Fibroblast of skin of right biceps (primary cell): ENCODE measurements at places on chromosomes 4 and X.
A peak's percentile ranks its signal among the peaks of the same experiment; 100 is the strongest.

DNA sequence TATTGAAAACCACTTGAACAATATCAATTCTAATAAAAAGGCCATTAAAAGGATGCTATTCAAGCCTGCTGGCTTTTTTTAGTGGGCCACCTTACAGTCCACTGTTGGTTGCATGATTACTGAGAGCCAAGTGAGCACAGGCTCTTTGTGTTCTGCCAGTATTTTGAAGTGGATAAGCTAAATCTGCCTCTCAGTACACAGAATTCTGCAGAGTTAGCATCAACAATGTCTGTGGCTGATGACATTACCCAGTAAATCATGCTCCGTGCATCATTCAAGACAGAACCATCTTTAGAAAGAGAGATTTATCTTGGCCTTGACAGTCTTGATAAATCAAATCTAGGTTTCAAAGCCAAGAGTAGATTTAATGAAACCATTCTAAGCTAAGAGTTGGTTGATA, 119.0 kb upstream of the GNPDA2 start:
- DNase-seq = no peak

DNA sequence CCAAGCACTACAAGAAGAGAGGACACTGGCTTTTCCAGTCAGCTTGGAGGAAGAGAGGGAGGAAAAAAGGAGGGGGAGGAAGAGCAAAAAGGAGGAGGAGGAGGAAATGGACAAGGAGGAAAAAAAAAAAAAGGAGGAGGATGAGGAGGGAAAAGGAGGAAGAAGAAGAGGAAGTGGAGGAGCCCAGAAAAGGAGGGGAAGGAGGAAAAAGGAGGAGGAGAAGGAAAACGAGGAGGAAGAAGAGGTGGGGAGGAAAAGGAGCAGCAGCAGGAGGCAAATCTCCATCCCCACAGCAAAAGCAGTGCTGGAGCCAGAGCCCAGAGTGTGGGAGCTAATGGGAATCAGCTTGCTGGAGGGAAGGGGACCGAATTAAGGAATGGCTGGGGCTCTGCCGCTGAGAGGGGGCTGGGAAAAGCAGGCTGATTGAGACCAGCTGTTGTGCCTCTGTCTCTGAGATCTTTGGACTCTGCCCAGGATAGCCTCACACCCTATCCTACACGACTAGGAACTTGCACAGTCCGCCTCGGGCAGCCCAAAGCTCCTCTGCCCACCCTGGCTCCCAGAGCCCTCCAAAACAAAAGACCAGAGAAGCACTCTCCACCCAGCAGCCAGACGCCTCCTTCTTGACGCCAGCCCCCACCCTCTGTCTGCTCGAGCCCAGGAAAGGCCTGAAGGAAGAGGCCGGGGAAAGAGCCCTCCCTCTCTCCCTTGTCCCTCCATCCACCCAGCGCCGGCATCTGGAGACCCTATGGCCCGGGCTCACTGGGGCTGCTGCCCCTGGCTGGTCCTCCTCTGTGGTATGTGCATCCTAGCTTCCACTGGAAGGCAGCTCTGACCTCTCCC, at the start of gene XPNPEP2:
Gene XPNPEP2, plus strand, starts transcription at position 514 of the 843 bp plus-strand sequence. Its CDS starts 235 bp downstream, at position 749.
- DNase-seq = peak; percentile 66

GRCh38 chr4:108589961-108590360, 30.4 kb upstream of the RPL34 start:
- DNase-seq = no peak

- no peak for DNase-seq
These were observed 5.4 kb upstream of the PRICKLE3 start for GRCh38 chrX:49191574-49192011.

DNA sequence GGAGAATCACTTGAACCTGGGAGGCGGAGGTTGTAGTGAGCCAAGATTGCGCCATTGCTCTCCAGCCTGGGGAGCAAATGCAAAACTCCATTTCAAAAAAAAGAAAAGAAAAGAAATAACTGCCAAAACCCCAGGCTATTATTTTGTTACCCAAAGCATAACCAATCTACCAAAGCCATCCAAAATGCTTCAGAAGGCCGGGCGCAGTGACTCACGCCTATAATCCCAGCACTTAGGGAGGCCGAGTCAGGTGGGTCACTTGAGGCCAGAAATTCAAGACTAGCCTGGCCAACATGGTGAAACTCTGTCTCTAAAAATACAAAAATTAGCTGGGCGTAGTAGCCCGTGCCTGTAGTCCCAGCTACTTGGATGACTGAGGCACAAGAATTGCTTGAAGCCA, 49.8 kb downstream of the SMIM31 start:
- DNase-seq = no peak

DNA sequence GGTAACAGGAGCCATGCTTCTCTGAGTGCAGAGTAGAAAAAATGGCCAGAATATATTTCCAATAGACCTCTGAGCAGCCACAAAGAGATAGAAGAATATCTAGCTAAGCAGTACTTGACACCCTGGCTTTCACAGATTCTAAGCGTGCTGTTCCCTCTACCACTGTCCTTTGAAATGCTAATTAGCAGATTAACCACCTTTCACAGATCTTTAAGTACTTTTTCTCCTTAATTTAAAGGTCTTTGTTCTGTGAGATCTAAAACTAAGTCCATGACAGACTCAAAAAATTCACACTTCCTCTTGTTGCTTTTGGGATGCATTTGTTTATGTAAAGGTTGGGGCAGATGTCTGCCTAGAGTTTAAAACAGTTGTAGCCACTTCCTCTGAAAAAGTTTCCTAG, 28.3 kb upstream of the MAGEC2 start:
- no peak for DNase-seq

DNA sequence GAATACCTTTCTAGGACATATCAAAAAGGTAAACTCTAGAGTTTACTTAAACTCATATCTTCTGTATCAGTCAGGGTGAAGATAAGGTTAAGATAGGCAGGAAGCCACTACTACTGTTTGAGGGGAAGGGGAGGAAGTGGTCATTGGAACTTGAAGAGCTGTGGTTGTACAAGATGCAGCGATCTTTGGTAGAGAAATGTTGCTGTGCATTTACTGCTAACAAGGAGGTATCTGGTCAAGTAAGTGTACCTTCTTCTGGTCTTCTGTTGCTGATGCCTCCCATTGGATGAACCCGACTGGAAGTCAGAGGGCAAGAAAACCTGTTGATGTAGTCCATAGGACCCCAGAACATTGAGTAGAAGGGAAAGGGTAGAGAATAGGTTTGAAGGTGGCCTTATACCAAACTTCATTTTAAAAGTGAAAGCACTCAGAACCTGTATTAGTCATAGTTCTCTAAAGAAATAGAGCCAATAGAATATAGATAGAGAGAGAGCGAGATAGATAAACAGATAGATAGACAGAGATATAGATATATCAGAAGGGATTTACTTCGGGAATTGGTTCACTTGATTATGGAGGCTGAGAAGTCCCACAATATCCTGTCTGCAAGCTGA, 47.9 kb upstream of the TSPAN5 start:
- DNase-seq = no peak

DNA sequence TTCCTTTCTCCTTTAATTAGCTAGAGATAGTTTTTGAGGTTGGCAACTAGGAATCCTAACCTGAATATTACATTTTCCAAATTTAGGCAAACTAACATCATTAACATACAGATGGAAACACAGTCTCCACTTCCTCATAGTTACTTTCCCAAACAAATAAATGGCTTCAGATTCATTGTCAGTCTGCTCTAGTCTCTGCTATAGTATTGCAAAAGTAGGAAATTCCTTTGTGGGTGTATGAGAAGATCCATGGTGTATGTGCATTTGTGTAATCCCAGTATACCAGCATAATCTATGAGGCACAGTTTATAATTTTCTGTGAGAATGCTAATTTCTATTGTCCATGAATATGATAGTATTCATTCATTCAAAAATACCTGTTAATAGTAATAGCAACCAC, 3.0 kb upstream of the NDP start:
- DNase-seq = no peak

GRCh38 chr4:77852892-77853495, 9.6 kb upstream of the MRPL1 start:
- no peak for DNase-seq

GRCh38 chr4:19615086-19615689, 636.5 kb upstream of the SLIT2 start:
- no peak for DNase-seq

DNA sequence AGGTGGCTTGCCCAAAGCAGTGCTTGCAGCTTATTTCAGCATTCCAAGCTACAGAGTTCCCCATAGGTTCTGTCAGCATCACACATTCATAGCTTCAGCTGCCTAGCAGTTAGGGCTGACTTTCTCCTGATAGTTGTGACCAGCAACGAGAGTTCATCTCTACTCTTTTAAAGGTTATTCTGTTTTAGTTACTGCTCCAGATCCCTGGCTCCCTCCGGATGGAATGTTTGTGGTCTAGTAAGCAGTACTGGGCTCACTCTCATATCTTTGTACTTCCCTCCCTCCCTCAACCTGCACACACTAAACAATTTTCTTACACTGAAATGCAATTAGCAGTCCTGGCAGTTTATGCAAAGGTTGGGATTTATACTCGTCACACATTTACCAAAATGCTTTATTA, 43.9 kb downstream of the PTTG2 start:
- DNase-seq = peak; percentile 30

DNA sequence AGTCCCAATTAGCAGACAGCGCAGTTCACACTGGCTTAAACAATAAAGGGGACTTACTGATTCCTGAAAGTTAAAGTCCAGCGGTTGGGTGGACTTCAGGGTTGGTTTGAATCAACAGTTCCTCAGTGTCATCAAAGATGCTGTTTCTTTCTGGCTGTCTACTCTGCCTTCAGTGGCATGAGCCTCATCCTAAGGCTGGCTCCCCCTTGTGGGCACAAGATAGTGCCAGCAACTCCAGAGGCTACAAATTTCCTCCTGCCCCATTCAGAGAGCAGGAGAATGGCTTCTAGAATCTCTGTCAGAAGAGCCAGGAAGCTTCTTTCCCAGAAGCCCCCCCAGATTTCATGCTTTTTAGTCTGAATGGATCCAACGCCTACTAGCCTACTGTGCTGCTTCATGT, 82.4 kb upstream of the MTM1 start:
- peak; percentile 40 for DNase-seq

- DNase-seq = no peak
These were observed 53.6 kb downstream of the LIN54 start for GRCh38 chr4:82957045-82957444.

DNA sequence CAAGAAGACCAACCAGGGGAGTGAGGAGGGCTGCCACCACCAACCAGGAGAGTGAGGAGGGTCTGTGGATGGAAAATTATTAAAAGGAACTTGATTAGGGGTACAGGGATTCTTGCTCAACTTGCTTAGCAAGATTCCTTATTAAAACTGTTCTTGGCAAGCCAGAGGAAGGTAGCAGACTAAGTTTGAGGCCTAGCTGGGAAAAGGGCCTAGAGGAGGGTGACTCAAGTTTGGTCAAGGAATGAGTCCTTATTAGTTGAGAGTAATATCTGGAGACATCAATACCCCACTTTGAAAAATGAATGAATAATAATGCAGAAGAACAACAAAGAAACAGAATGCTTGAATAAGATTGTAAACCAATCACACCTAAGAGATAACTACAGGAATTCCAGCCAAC, 612.4 kb upstream of the ZFP42 start:
- DNase-seq = no peak

- DNase-seq = peak; percentile 67
These were observed 76.2 kb upstream of the ESX1 start for GRCh38 chrX:104330966-104331365.

DNA sequence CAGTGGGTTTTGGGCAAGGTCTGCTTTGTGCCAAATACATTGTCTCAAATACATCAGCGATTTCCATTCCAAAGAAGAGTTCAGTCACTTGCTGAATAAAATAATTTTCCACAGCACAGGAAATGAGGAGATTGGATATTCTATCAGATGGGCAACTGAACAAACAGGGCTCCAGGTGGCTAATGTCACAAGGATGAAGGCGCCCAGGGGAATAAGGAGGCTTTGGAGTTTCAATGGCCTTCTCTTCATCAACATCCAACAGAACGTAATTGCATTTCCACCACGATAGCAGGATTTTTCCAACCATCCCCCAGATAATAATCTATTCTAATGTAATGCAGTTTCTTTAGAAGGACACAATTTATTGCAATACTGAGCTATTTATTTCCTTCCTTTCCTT, 104.7 kb upstream of the KLHL13 start:
- DNase-seq = no peak

DNA sequence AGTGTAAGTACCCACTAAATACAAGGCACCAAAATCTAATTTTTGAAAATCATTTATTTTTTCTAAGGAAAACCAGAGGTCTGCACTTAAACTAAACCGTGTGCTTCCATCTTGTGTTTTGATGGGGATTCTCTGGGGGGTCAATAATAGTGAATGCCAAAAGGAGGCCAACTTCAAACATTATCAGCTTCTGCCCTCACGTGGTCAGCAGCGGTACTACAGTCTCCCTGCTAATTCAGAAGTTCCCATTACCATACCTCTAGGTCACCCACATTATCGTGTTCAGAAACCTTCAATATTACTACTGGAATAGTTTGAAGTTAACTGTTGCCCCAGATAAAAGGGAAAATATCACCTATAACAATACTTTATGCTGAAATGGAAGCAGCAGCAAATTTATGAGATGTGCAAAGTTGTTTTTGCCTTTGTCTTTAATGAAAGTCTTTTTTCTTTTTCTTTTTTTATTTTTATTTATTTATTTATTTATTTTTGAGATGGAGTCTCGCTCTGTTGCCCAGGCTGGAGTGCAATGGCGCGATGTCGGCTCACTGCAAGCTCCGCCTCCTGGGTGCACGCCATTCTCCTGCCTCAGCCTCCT, 17.3 kb downstream of the CTPS2 start:
- peak; percentile 49 for DNase-seq

DNA sequence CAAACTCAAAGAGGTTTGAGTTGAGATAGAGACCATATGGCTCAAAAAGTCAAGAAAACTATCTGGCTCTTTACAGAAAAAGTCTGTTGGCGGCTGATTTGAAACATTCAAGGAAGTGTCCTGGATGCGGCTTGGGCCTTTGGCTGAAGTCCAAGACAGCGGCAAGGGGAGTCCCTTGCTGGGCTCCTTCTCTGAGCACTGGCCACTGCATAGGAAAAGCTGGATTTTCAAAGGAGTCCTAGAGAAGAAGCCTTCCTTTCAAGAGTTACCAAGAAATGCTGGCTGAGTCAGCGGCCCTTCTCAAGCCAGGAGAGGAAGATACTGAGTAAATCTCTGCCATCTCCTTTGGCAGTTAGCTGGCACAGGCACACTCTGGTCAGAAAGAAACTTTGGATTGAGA, 12.1 kb downstream of the APLN start:
- DNase-seq = no peak

DNA sequence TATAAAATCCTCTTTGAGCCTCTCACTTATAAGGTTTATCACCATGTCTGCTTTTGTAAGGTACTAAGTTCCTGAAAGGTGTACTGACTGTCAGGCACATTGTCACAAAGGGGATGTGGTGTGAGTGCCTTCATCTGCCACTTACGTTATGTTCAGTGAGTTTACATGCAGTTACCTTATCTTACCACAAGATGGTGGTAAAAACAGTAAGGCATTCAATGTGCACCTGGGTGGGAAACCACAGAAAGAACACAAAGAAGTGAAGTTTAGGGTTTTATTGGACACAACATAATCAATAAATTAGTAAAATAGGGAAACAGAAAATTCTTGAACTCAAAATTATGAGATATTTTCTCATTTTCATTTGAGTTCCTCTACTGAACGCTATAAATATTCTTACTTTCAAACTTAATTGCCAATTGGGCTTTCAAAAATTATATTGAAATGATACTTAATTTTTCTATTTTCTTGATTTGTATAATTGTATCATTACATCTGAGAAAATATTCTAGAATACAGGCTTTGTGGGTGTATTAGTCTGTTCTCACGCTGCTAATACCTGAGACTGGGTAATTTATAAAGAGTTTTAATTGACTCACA, 650.8 kb downstream of the PCDH7 start:
- DNase-seq = peak; percentile 38

GRCh38 chrX:150416469-150416868, 53.4 kb downstream of the MAMLD1 start:
- no peak for DNase-seq
